ENCODE measurements at places on chromosomes 1 and 21.

- DNase-seq: no peak
These were observed 97.3 kb downstream of the TTLL7 start for GRCh38 chr1:83901547-83902155.

- no peak for DNase-seq
These were observed 105.4 kb upstream of the VANGL1 start for GRCh38 chr1:115536279-115536816.

GRCh38 chr1:229003233-229004031 lies 267.5 kb upstream of the RAB4A start:
- DNase-seq: no peak

GRCh38 chr1:245614476-245614875 lies 459.7 kb downstream of the KIF26B start:
- no peak for DNase-seq

- no peak for DNase-seq
These were observed 163.7 kb downstream of the NTMT2 start for GRCh38 chr1:170309389-170310013.

DNA sequence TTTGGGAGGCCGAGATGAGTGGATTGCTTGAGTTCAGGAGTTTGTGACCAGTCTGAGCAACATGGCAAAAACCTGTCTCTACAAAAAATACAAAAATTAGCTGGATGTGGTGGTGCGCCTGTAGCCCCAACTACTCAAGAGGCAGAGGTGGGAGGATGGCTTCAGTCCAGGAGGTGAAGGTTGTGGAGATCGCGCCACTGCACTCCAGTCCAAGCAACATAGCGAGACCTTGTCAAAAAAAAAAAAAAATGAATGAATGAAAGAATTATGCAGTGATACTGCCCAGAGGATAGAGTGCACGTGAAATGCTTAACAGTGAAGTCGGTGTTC lies 429 bp upstream of the DPH2 start:
- no peak for DNase-seq

DNA sequence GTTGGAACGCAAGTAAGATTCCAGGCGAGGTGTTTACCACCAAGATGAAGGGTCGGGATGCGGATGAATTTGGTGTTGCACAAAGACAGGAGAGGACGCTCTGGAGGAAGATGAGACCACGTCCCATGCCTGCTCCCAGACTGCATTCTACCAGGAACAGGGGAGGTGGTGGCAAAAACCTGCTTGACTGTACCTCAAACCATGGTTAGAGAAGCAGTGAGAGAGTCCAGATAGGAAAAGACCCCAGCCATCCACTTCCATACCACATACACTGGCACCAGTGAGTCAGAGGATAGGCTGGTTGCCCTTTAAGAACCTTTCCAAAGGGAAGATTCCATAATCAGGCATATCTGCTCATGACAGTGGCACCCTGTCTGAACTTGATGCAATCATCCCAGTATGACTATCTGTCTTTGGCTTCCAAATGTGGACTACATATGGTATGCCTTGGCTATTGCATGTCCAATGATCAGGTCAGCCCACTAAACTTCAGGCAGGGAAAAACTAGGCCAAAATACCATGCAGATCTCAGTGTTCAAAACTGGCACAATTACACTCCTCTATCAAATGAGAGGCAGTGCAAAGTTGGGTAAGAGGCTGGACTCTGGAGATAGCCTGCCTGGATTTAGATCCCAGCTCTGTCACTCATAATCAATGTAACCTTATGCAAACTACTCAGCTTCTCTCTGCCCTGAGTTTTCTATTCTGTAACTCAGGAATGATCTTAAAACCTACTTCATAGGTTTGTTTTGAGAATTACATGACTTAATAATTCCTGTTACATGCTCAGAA lies 20.6 kb downstream of the NPR1 start:
- no peak for DNase-seq

GRCh38 chr21:45781741-45782140 lies 138.2 kb downstream of the PCBP3 start:
- DNase-seq: no peak

- no peak for DNase-seq
These were observed 54.2 kb upstream of the PBX1 start for GRCh38 chr1:164504749-164505148.

- no peak for DNase-seq
These were observed 2.9 kb downstream of the LAMC1 start for GRCh38 chr1:183025782-183026774.

Measured in OCI-LY7 (cell line).